Amniotic stem cell (primary cell): ENCODE measurements at places on chromosomes 6 and 20.
A peak's percentile ranks its signal among the peaks of the same experiment; 100 is the strongest.

DNA sequence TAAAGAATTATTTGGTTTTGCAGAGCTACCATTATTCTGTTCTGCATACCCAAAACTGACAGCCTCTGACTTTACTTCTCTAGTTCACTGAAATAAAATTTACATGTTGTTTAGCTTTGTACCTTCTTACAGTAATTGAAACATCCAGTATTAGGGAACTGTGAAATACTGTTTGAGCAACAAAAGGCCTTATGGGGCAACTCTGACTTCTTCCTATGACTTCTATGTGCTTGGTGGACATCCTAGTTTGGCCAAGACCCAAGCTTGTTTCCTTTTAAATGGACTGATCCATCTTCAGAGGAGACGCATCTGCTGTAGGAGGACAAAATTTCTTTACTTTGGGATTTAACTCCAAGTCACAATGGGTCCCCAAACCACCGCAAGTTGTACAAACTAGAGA lies 44.7 kb downstream of the NR2E1 start:
- no peak for DNase-seq

GRCh38 chr6:56101141-56101553 lies 146.2 kb downstream of the COL21A1 start:
- DNase-seq: peak; percentile 84

DNA sequence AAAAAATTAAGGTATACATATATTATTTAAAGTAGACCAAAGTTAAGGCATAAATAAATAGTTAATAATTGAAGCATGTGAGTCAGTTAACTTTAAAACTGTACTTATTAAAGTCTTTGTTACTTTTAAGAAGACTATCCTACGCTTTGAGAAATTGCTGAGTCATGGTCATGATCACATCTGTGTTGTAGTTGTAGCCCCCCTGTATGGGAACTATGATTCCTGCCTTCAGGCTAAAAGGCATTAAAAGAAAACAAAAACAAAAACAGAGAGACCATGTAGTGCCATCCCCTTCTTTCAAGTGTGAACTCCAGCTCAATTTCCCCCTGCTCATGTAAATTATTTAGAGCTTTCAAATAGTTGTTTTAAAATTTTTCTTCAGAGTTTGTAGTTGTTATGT lies 123.4 kb downstream of the FLRT3 start:
- no peak for DNase-seq

- no peak for DNase-seq
Observed at GRCh38 chr6:9186148-9186547, 750.8 kb upstream of the SLC35B3 start.

DNA sequence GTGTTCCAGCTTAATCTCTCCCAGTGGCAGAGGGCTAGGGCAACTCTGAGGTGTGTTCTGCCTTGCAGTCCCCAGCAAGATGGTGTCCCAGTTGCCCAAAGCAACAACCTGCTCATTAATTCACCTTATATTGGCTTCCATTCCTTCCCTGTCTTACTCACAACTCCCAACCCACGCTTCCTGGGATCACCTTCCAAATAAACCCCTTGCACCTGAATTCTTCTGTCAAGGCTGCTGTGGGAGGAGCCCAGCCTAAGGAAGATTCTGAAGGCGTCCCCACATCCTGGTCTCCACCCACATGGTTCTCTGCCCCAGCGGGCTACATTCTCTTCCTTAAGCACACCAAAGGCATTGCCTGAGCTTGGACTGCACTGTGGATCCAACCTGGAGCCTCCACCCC lies 116.6 kb upstream of the MAFB start:
- no peak for DNase-seq

DNA sequence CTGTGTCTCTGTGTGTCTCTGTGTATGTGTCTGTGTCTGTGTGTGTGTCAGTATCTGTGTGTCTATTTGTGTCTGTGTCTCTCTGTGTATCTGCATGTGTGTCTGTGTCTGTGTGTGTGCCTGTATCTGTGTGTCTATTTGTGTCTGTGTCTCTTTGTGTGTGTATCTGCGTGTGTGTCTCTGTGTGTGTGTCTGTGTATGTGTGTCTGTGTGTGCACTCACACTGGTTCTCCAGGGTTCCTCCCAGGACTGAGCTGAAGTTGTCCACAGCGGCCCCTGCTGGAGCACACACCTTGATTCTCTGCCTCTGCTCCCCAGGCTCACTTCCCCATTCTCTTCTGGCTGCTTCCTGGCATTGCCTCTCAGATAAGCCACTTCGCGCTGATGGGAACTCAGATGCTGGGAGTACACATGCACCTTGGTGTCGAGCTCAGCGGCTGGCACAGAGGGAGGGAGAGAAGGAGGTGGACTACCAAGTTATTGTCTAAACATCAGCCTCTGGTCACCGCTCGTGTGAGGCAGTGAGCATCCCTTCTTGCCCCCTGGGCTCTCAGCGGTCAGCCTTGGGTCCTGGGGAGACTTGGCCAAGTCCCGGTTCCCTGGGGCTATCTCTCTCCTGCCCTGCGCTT lies 104.9 kb upstream of the NXT1 start:
- peak; percentile 25 for DNase-seq

DNA sequence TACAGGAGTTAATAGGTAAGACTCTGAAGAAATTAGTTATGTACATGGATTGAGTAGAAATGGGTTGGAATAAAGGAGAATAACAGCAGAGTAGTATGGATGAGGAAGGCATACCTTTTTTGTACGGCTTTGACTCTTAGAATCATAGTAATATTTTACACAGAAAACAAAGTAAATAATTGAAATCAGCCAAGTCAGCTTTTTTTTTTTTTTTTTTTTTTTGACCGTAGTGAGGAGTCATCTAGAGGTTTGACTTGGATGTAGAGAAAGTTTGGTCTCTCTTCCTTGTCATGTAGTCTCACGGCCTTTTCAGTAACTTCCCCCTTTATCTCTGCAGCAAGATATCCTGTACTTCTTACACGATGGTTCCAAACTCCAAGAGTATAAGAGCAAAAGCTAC lies 158.9 kb downstream of the FLRT3 start:
- DNase-seq: no peak

DNA sequence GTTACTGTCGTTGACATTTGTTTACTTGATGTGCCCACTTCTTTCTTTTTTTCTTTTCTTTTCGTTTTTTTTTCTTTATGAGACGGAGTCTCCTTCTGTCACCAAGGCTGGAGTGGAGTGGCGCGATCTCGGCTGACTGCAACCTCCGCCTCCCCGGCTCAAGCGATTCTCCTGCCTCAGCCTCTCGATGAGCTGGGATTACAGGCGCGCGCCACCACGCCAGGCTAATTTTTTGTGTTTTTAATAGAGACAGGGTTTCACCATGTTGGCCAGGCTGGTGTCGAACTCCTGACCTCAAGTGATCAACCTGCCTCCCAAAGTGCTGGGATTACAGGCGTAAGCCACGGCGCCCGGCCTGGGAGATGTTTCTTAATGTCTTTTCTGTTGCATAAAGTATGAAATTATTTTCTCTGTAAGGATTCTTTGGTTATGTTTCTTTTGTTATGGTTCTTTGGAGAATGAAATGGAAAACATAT lies 33.3 kb upstream of the PRSS16 start:
- no peak for DNase-seq

DNA sequence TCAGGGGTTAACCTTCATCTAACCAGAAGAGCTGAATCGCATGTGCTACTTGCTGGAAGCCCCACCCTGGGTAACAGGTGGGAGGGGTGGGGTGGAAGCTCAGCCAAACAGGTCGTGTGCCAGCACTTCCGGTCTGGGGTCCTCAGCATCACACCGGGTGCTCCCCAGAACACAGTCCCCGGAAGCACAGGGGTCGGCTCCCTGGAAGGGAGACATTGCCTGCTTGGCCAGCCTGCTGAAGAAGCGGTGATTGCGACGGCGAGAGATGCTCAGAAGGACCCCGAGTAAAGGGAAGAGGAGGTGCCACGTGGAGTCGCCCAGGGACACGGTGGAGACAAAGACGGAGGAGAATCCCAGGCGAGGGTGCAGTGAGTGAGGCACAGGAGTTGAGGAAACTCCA lies 36.5 kb downstream of the MYT1 start:
- DNase-seq: no peak

DNA sequence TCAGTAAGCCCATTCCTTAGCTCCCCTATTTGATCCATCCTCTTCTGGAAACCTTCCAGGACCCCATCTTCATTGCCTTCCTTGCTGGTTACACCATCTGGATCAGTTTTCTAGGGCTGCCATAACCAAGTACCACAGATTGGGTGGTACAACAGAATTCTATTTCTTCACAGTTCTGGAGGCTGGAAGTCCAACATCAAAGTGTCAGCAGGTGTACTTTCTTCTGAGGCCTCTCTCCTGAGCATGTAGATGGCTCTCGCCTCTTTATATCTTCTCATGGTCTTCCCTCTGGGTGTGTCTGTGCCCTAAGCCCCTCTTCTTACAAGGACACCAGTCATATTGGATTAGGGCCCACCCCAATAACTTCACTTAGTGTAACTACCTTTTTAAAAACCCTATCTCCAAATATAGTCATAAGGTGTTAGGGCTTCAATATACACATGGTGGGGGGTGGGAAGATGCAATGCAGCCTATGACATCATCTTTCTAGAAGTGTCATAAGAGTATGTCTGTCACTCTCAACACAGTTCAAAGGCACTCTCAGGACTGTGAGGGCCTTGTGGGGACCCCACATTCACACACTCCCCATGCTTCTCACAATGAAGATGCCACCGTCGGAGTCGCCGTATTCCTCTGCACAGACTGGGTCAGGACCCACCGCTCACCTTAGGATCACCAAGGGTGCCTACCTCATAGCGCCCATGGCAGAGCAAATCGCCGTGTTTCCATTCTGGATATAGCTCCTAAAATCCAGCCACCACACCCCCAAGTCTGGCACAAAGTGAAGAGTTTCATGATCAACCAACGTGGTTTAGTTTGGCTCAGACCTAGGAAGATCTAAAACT lies 12.2 kb upstream of the PRND start:
- no peak for DNase-seq

GRCh38 chr6:35566794-35567193 lies 54.1 kb upstream of the TULP1 start:
- DNase-seq: no peak

GRCh38 chr6:91633374-91634111 lies 1046.7 kb upstream of the MAP3K7 start:
- DNase-seq: no peak

DNA sequence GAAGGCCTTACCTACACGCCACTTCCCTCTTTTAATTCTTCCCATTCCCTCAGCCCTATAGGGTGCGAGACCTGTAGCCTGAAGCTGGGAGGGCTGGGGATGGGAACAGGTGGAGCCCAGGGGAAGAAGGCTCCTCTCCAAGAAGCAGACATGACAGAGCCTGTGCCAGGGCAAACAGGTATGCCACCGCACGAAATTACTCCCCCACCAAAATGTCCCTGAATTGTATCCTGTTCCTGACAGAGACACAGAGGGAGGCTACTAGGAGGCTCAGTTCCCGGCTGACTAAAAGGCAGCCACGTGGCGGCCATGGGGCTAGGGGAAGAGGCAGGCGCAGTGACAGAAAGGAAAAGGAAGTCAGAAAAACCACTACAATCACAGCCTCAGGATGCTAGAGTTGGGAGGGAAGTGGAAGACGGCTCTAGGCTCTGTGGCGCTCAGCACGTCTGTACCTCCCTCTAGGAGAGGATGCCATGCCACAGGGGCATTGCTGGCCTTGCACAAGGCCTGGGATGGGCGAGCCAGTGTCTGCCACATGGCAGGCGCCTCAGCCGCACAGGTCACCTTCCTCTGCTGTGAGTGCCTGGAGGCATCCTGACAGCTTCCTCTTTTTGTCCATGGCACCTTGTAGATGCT lies 27.7 kb downstream of the TFEB start:
- no peak for DNase-seq

- DNase-seq: no peak
Observed at GRCh38 chr20:35981969-35982368, 13.6 kb downstream of the CNBD2 start.

- peak; percentile 6 for DNase-seq
Observed at GRCh38 chr6:42013134-42013516, 37.2 kb upstream of the TAF8 start.

GRCh38 chr6:150881911-150882481 lies 16.5 kb downstream of the MTHFD1L start:
- peak; percentile 87 for DNase-seq

DNA sequence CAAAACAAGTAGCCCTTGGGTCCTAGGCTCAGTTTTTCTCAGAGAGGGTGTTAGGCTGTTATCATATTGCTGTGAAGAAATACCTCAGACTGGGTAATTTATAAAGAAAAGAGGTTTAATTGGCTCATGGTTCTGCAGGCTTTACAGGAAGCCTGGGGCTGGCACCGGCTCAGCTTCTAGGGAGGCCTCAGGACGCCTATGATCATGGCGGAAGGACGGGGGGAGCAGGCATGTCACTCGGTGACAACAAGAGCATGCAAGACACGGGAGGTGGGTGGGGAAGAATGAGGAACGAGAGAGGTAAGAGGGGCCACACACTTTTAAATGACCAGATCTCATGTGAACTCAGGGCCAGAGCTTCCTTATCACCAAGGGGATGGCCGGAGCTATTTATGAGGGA lies 26.9 kb downstream of the CDH26 start:
- no peak for DNase-seq

DNA sequence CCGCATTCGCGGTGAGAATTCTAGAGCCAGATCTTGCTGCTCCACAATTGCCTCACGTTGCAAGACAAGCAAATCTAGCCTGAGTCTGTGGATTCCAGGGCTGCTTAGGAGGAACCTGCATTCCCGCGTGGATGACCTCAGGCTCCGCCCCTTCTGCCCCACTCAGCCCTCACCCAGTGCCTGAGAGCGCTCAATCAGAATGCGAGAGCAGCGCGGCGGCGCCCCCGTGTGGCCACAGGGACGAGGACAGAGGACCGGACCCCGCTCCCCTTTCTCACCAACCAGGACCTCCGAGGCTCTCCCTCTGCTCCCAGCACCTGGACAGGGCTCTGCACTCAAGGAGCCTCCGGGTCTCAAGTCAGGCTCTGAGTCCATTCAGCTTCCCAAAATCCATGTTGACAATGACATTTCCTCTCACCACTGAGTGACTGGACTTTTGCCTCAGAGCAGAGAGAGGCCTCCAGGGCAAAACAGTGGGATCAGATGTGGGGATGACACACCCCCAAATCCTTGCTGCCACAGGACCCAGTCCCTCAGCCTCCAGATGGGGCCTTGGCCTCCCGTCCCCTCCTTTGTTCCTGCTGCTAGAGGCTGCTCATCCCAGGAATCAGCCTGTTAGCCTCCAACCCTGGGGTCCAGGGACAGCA lies 52.0 kb downstream of the RPP21 start:
- peak; percentile 12 for DNase-seq

- DNase-seq: no peak
Observed at GRCh38 chr6:39918831-39919230, 15.4 kb downstream of the MOCS1 start.

DNA sequence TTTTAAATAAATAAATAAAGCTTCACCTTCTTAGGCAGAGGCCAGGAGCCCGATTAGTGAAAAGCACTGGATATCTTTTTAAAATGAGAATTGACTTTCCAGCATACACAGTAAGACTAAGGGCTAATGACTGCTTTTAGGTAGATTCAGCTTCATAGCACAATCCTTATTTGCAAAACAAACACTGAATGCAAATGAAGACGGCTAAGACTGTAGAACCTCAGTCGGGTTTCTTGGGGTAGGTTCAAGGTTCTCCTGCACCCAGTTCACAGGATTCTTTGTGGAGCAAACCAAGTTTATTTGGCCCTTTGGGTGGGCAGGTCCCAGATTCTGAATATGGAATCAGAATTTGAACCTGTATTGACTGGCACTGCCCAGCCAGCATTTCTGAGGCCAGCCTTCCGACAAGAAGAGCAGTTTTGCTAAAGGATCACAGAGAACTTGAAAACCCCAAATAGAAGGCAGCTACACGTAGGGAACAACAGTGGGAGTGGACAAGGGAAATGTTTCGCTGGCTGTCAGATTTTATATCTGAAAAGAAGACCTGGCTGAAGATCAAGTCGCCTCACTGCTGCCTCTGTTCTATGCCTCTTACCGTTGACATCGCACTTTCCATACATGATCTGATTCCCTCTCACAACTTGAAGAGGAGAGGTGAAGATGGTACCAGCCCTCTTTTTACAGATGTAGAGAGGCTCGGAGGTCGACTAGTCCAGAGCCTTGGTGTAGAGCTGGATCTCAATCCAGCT lies 8.2 kb downstream of the TRERF1 start:
- DNase-seq: no peak
